Sigmoid colon (tissue), 7 donors: ENCODE measurements at places on chromosomes 4 and X. TPM values are rescaled to one million over a fixed set of nuclear protein-coding genes. Genes with fewer than 3 reads are reported as not detected.

- H3K27ac ChIP-seq, result peak overlapping the region; percentile 29
- no peak for DNase-seq
- no peaks in the 10 kb centered on the region for H3K4me1 ChIP-seq
- no peak overlapping the region for H3K4me3 ChIP-seq
- no peaks in the 10 kb centered on the region for H3K27me3 ChIP-seq
Observed at GRCh38 chr4:39655211-39655610, 16.5 kb upstream of the SMIM14 start.

GRCh38 chrX:41087201-41087600, 2.0 kb downstream of the USP9X start:
- H3K4me3 ChIP-seq, result peak overlapping the region; percentile 94
- H3K36me3 ChIP-seq, result no peaks in the 10 kb centered on the region
- H3K4me1 ChIP-seq, result peaks cover 44% of the 10 kb centered on the region
- DNase-seq, result no peak

- no peaks in the 10 kb centered on the region for H3K4me1 ChIP-seq
- no peaks in the 10 kb centered on the region for H3K27me3 ChIP-seq
- H3K27ac ChIP-seq, result no peak overlapping the region
- DNase-seq, result peak; percentile 48
Observed at GRCh38 chr4:100746141-100746739, 228.4 kb upstream of the EMCN start.

DNA sequence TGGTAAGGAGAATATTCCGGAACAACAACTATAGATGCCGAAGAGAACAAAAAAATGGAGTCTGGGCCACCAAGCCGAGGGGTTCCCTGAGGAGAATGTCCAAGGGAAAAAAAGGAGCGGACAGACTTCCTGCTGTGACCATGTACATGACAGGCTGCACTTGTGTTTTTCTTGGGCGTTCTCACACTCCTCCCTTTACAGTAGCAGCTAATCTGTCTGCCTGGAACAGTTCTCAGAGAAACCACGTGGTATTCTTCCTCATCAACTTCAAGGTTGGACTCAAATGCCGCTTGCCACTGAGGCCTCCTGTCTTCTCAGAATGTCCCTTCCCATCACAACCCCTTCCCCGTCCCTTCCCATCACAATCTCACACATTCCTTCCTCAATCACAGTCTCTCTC, 30.8 kb upstream of the MTNR1A start:
- no peak overlapping the region for H3K27ac ChIP-seq
- DNase-seq, result no peak
- no peaks in the 10 kb centered on the region for H3K27me3 ChIP-seq
- H3K36me3 ChIP-seq, result peaks cover 8% of the 10 kb centered on the region

- no peaks in the 10 kb centered on the region for H3K36me3 ChIP-seq
- no peaks in the 10 kb centered on the region for H3K4me1 ChIP-seq
- H3K4me3 ChIP-seq, result no peak overlapping the region
- peak overlapping the region; percentile 44 for H3K27ac ChIP-seq
- DNase-seq, result no peak
Observed at GRCh38 chrX:39814391-39814790, 283.4 kb downstream of the BCOR start.

DNA sequence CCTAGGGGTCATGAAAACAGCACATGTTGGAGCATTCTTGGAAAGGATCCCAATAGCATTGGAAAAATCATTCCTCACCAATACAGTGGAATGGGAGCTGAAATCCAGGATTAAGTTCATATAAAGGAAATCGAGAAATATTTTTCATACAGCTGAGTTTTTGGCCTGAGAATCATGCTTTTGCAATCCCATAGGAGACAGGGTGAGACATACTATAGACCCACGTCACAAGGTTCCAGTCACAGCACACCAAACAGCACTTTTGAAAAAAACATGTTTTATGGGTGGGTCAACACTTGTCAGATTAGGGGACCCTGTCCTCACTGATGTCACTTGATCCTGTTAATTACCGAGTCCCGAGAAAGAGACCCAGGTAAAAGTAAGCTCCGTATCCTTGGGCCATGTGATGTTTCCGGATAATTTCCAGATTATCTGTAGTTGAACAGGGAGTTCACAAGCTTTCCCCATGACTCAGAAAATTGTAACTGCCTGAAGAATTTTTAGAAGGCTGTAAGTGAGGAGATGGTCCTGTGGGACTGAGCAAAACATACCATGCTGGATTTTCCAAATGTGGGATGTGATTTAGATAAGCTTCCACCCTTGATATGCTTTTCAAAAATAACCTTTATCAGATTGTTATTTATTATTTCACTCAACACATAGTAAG, 80.9 kb upstream of the TLR3 start:
- H3K27ac ChIP-seq, result no peak overlapping the region
- no peaks in the 10 kb centered on the region for H3K4me1 ChIP-seq
- no peaks in the 10 kb centered on the region for H3K27me3 ChIP-seq

GRCh38 chr4:67727124-67727850, 26.3 kb upstream of the UBA6 start:
- no peaks in the 10 kb centered on the region for H3K4me1 ChIP-seq
- no peaks in the 10 kb centered on the region for H3K27me3 ChIP-seq
- no peak overlapping the region for H3K4me3 ChIP-seq

GRCh38 chrX:137195991-137196390, 162.2 kb upstream of the GPR101 start:
- no peaks in the 10 kb centered on the region for H3K27me3 ChIP-seq
- no peak overlapping the region for H3K4me3 ChIP-seq
- H3K36me3 ChIP-seq, result no peaks in the 10 kb centered on the region

DNA sequence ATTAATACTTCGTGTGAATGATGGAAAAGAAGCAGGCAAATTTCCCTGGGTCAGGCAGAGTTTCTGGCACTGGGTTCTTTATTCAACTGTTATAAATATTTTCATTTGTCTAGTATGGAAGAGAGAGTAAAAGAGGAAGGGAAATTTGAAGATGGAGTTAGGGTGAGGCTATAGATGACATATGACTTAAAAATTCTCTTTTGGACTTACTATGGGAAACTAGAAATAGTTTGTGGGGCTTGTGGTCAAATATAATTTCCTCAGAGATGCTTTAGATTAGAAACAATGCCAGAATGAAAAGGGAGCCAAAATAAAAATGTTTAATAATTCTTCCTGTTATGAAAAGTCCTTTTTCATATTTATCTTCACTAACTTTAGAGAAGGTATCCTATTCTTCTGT, 103.2 kb downstream of the GC start:
- no peaks in the 10 kb centered on the region for H3K27me3 ChIP-seq
- H3K36me3 ChIP-seq, result no peaks in the 10 kb centered on the region
- no peak overlapping the region for H3K27ac ChIP-seq
- H3K4me3 ChIP-seq, result no peak overlapping the region
- H3K4me1 ChIP-seq, result no peaks in the 10 kb centered on the region

GRCh38 chr4:62407534-62407933, 1207.4 kb downstream of the ADGRL3 start:
- DNase-seq, result no peak
- H3K27me3 ChIP-seq, result no peaks in the 10 kb centered on the region
- H3K4me3 ChIP-seq, result no peak overlapping the region

DNA sequence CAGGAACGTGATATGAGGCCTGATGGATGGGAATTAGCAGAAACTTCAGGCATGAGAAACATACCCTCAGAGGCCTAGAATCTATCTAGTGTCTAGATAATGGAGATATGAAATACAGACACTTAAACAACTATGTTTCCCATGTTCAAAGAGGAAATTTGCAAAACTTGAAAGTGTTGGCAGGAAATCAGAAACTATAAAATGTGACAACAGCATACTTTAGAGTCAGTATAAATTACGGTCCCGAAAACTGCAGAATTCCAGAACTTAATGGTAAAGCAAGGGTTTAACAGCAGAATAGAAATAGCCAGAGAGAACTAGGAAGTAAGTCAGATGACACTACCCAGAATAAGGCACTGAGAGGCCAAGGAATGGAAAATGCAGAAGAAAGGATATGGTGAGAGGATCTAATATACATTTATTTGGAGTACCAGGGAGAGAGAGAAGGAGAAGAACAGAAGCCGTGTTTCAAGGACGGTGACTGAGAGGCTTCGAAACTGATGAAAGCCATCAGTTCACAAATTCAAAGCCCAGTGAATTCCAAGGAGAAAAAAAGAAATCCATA, 7.4 kb downstream of the HTT-AS start:
- H3K27me3 ChIP-seq, result no peaks in the 10 kb centered on the region
- H3K4me1 ChIP-seq, result no peaks in the 10 kb centered on the region
- H3K27ac ChIP-seq, result no peak overlapping the region
- DNase-seq, result no peak
- no peaks in the 10 kb centered on the region for H3K36me3 ChIP-seq

DNA sequence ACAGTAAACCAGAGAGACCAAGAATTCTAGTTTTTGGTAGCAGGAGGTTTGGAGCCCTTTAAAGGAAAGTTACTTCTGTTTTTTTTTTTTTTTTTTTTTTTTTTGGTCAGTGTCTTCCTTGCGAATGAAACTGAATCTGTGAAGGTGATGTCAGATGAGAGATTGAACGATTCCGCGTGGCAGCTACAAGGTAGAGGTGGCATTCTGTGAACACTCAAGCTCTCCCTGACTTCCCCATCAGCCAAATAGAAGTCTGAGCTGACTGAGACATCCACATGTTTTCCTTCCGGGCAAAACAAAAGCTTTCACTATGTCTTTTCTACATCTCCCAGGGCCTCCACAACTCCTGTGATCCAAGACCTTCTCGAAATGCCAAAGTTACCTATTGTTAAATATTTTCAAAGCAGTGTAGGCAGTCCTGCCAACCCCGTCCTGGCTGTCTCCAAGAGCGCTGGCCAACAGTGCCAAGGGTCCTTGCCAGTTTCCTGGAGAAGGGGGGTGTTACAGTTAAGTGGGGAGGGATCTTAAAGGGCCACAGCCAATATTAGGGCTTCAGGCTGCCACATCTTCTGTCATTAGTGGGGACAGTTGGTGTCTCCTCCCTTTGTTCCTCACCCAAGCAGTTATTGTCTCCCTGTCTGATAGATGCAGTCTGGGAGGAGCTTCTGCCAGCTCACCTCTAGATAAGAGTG, 102.9 kb upstream of the SLC34A2 start:
- no peaks in the 10 kb centered on the region for H3K4me1 ChIP-seq
- H3K36me3 ChIP-seq, result no peaks in the 10 kb centered on the region
- DNase-seq, result no peak
- no peaks in the 10 kb centered on the region for H3K27me3 ChIP-seq
- no peak overlapping the region for H3K27ac ChIP-seq
- no peak overlapping the region for H3K4me3 ChIP-seq

DNA sequence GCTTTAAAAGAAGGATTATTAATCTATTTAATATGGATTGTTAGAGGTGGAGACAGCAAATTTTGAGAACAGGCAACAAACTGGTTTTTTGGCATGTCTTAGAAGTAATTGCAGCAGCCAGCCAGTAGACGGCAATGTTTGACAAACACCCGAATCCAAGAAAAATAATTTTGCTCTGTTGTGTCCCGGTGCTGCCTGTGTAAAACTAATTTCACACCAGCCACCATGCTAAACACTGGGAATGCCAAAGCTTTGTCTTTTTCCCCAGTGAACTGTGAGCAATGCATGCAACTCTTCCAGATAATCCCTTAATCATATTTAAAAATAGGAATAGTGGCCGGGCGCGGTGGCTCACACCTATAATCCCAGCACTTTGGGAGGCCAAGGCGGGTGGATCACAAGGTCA, 25.9 kb downstream of the SMIM31 start:
- H3K36me3 ChIP-seq, result no peaks in the 10 kb centered on the region
- H3K27me3 ChIP-seq, result no peaks in the 10 kb centered on the region
- H3K27ac ChIP-seq, result no peak overlapping the region
- no peak for DNase-seq
- no peak overlapping the region for H3K4me3 ChIP-seq
- no peaks in the 10 kb centered on the region for H3K4me1 ChIP-seq

- DNase-seq, result no peak
- no peak overlapping the region for H3K4me3 ChIP-seq
- no peak overlapping the region for H3K27ac ChIP-seq
- H3K36me3 ChIP-seq, result no peaks in the 10 kb centered on the region
- no peaks in the 10 kb centered on the region for H3K4me1 ChIP-seq
Observed at GRCh38 chr4:175407926-175408325, 404.1 kb downstream of the GPM6A start.

Gene BCORL1
- polyA plus RNA-seq, result 5.0 TPM

Gene CSAG3
- polyA plus RNA-seq, result not detected

Gene GAGE1
- polyA plus RNA-seq, result not detected

Gene NDP
- polyA plus RNA-seq, result not detected

Gene RIPPLY1
- polyA plus RNA-seq, result 0.09 TPM

Gene PCDH7
- polyA plus RNA-seq, result 4.6 TPM
